ENCODE measurements at places on chromosomes 1 and 21.

- DNase-seq = no peak
These were observed 19.3 kb downstream of the TRIM11 start for GRCh38 chr1:228387321-228387720.

DNA sequence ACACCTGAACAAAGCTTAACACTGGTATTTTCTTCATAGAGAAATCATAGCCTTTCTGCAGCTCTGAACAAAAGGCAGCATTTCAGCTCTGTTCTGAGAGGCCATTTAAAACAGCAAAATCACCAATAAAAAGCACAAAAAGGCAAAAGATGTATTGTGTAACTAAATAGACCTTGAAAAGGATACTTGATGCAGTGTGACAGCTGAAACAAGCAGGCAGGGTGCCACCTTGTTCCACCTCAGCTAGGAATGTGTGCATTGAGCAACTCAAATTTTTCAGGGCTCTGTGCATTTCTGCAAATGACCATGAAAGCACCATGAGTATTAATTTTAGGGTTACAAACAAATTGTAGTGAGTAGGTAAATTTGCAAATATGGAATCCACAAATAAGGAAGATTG, 65.8 kb downstream of the RHOU start:
- no peak for DNase-seq

GRCh38 chr21:33543505-33544129, 779 bp downstream of the SON start:
- DNase-seq = no peak

DNA sequence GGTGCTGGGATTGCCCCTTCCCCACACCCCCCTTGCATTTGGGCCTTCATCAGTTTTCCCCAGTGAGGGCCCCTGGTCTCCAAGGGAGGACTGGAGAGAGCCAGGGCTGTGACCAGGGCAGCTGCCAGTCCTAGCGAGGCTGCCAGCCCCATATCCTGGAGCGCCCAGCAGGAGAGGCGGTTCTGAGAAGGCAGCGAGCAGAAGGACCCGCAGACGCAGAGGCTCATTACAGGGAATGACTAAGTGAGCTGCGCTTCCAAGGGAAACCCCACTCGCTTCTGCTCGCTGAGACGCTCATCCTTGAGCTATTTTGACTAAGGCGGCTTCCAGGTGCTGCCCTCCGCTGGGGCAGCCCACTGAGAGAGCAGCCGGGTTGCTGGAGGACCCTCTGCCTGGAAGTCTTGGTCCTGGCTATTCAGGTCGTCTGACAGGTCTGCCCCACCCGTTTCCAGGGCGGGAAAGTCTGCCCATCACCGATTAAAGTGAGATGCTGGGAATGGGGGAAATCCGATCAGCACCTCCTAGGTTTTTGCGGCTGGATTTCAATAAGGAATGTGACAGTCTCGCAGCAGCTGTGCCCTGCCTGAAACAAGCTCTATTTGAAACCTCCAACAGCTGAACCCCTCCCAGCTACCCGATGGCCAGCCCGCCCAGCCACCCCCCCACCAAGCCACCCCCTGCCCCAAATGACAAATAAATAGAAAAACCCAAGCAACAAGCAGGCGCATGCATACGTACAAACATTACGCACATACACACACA, 2.8 kb downstream of the KCNN3 start:
- DNase-seq = peak; percentile 57

DNA sequence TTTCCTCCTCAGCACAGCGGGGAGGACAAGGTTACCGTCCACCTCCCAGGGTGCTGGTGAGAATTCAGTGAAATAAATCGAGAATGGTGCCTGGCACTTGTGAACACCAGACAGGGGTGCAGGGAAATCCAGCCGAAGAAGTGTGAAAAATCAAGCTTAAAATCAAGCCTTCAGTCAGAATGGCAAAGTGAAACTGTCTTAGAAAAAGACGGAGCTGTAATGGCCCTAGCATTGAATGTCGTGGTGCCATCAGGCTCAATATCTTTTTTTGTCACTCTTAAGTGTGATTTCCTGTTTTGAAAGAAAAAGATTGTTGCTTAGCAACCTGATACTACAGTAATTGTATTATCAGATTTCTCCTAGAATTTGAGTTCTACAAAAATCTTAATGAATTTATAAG, 22.1 kb downstream of the EDARADD start:
- no peak for DNase-seq
